DMS53 (cell line): ENCODE measurements at places on chromosomes 1 and 21.

DNA sequence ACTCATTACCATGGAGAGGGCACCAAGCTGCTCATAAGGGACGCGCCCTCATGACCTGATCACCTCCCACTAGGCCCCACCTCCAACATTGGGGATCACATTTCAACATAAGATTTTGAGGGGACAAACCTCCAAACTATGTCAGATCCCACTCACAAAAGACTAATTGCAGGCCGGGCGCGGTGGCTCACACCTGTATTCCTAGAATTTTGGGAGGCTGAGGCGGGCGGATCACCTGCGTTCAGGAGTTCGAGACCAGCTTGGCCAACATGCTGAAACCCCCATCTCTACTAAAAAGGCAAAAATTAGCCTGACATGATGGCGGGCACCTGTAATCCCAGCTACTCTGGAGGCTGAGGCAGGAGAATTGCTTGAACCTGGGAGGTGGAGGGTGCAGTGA is 228.7 kb downstream of the CRB1 start:
- no peak for DNase-seq

GRCh38 chr1:220770245-220770913 is 16.3 kb upstream of the MTARC1 start:
- DNase-seq: no peak

DNA sequence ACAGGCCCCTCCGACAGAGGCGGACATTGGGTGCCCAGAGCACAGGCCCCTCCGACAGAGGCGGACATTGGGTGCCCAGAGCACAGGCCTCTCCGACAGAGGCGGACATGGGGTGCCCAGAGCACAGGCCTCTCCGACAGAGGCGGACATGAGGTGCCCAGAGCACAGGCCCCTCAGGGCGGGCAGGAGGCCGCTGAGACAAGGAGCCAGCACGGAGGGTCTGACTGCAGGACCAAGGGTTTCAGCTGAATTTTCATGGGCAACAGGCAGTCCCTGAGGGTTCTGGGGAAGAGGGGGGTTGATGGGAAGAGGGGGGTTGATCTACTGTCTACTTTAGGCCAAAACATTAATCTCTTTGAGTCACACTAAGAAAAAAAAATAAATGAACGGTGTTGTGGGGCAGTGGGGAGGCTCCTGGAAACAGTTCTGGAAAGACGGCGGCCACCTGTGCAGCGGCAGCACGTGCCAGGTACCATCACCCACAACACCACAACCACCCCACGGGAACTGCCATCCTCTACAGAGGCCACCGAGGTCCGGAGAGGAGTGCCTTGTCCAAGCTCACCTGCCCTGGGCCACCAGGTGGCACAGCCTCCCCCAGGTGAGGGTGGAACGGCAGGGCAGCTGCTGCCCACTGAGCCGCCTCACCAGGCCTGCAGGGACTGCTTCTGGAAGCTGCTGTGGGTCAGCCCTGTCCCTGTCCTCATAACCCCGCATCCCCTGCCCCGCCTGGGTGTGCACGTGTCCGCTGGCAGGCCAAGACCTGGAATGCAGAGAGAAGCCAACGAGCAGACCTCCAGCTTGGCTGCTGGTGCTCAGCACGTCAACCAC is 20.5 kb downstream of the PRDM15 start:
- no peak for DNase-seq

GRCh38 chr1:115491298-115492018 is 150.3 kb upstream of the VANGL1 start:
- no peak for DNase-seq

- DNase-seq: no peak
Observed at GRCh38 chr1:107590900-107591622, 373.9 kb downstream of the VAV3 start.

DNA sequence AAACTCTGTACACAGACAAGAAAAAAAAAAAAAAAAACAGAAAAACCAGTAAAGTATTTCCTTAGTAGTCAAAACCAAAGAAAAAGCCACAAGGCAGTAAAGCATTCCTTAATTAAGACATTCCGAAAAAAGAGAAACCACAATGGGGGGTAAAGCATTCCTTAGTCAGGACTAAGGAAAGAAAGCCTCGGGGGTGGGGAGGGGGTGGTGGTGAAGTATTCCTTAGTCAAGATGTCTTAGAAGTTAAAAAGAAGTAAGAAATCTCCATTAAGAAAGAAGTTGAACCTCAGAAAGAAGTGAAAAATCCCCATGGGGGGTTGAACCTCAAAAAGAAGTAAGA is 28.2 kb upstream of the FMO1 start:
- DNase-seq: no peak

DNA sequence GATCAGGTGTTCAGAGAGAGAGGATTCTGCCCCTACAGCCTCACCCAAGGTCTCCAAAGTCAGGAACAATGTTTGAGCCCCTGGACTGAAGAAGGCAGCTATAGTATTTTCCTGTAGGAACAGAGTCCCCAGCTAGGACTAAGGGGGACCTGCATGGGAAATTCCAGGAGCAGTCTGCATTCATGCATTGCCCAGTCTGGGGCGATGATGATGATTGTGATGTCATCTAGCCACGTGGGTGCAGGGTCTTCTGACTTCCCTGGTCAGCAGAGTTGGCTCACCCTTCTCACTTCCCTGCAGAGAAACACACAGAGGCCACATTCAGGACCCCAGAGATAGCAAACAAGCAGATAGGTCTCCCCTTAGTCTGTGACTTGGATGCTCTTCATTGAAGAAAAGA is 56.5 kb upstream of the ARTN start:
- no peak for DNase-seq
